Activated CD4-positive, alpha-beta T cell treated with anti-CD3 and anti-CD28 coated beads, Interleukin-2, amount 10 ng/mL, durations not matched to agents 24 days and 14 days (primary cell): ENCODE measurements at places on chromosomes 2 and 18. TPM values are rescaled to one million over a fixed set of nuclear protein-coding genes. Genes with fewer than 3 reads are reported as not detected.
A peak's percentile ranks its signal among the peaks of the same experiment; 100 is the strongest.

HIBCH gene
- total RNA-seq = 26.7 and 29.1 TPM in 2 replicates

GRCh38 chr2:225002656-225003045, 39.6 kb downstream of the DOCK10 start:
- DNase-seq = peak; percentile 68

HOXD1 gene
- total RNA-seq = not detected in 2 replicates

SCN2A gene
- total RNA-seq = not detected in 2 replicates

TFCP2L1 gene
- total RNA-seq = 0.12 TPM in 1 of 2 replicates, not detected in the other
